Sciatic nerve (tissue), 2 donors: ENCODE measurements at places on chromosomes 1 and 21. TPM values are rescaled to one million over a fixed set of nuclear protein-coding genes. Genes with fewer than 3 reads are reported as not detected.

Gene DYRK3
- 9.5 TPM for total RNA-seq

Gene TACSTD2
- 5.0 TPM for total RNA-seq

Gene CFHR5
- not detected for total RNA-seq

Gene DNAI4
- 70.9 TPM for total RNA-seq

Gene KRTAP24-1
- total RNA-seq = not detected

Gene PODN
- 222 TPM for total RNA-seq

Gene BCAR3
- total RNA-seq = 35.9 TPM

Gene PROK1
- total RNA-seq = not detected

Gene ACTL8
- not detected for total RNA-seq

Gene CFAP141
- not detected for total RNA-seq

Gene TESK2
- 14.3 TPM for total RNA-seq

Gene RGS13
- total RNA-seq = 0.22 TPM

DNA sequence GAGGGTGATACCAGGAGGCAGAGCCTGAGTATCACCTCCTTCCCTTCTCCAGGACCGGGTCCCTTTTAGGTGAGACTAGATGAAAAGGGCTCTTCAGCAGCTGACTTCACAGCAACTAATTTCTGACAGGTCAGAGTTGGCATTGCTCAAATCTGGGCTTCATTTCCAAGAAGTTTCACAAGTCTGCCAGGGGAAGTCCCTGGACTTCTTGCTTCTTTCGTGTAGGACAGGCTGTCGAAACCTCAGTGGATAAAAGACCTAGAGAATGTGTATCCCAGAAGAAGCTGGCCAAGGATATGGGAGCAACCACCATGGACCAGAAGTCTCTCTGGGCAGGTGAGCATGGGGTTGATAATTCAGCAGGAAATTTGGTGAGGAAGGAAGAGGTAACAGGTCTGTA is at the start of gene CHI3L2:
Gene CHI3L2, plus strand, starts transcription at position 280 of the 400 bp plus-strand sequence. Its CDS starts 17 bp downstream, at position 297.
- DNase-seq = no peak

- no peak for DNase-seq
Measured at GRCh38 chr1:169312084-169312954, 55.3 kb downstream of the NME7 start.

DNA sequence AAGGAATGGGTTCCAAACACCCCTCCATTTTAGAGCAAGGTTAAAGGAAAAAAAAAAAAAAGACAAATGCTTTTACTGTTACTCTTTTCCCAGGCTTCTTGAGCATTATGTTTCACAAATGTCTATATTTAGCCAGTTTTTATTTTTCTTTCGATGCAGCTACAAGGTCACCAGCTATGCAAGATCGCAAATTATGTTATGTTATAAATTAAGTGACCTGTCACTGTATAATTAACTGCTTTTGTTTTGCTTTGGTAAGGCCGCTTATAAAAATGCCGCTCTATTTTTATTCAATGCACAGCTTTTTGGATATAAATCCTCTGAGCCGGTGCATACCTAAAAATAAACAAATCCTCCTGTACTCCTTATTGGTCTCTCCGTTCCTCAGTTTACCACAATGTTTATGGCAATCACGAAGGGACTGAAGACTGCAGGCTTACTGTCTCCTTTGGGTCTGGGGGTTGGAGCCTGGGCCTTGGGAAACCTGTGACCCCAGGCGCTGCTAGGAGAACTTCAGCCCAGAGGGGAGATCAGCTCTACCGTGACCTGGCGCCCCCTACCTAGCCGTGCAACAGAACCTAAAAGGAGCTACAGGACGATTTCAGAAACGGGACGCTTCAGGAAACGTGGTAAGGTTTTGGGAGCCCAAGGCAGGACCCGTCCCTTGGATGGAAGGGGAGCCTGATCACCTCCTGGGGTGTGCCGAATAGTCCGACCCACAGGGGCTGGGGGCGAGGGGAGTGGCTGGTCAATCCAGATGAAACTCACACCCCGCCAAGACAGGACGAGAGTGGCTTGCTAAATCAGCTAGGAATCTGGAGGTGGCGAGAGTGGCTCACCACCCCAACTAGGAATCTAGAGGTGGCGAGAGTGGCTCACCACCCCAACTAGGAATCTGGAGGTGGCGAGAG is 101.2 kb upstream of the CD55 start:
- no peak for DNase-seq

DNA sequence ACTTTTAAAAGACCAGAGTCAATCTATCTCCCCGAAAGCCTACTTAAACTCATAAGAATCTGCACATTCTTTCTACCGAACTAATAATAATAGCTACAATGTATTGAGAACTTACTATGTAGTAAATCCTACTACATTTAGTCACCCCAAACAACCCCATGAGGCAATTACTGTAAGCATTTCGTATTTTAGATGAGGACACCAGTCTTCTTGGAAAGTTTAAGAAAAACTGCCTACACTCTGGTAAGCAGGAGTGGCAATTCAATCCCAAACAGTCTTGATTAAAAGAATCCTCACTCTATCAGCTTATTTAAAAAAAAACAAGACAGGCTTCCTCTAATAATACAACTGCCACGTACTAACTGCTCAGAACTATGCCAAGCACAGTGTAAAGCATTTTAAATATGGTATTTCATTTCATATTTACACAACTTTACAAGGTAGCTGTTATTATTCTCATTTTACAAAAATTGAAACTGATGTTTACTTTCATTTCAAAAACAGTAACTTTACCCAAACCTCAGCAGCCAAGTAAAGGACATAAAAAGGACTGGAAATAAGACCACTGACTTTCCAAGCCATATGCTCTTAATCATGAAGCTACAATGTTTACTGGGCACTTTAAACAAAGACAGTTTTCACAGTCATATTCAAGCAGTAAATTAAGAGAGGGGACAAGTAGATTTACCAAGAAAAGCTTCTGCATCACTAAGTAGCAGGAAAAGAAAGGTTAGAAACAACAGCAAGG is 13.9 kb downstream of the ARID4B start:
- no peak for DNase-seq

DNA sequence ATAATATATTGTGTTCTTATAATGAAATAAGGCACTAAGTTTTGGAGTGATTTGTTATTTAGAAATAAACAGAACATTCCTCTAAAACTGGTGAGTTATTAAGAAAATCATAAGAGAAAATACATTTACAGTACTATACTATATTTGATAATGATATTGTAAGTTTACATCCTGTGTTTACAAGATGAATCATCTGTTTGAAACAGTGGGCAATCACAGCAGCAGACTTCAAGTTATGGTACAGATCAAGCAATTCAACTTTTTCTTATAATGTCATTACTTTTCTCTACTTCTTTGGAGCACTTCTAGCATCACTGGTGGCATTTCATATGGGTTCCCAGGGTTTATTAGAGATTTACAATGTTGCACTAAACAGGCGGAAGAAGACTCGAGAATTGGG is 86.5 kb upstream of the BRINP3 start:
- no peak for DNase-seq

GRCh38 chr1:91273875-91274274 is 130.8 kb downstream of the HFM1 start:
- no peak for DNase-seq

- no peak for DNase-seq
Measured at GRCh38 chr1:235296729-235297128, 31.2 kb downstream of the ARID4B start.

- DNase-seq = no peak
Measured at GRCh38 chr1:167782946-167783345, 61.2 kb downstream of the MPZL1 start.

- no peak for DNase-seq
Measured at GRCh38 chr1:91732291-91733107, 153.5 kb downstream of the TGFBR3 start.

GRCh38 chr1:162633081-162633762 is 958 bp downstream of the DDR2 start:
- DNase-seq = no peak

DNA sequence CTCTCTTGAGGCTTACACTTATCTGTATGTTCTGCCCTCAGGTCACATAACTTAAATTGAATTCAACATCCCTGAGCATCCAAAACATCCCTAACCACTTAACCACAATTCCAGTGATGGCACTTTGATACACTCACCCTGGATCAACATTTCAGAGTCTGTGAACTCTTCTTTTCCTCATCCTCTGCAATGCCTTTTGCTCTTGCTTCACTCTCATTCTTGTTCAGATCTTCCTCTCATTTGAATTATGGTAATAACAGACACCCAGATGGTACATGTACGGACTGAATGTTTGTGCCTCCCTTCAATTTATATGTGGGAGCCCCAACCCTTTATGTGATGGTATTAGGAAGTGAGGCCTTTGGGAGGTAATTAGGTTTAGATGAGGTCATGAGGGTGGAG is 33.4 kb downstream of the PTGER3 start:
- DNase-seq = no peak

DNA sequence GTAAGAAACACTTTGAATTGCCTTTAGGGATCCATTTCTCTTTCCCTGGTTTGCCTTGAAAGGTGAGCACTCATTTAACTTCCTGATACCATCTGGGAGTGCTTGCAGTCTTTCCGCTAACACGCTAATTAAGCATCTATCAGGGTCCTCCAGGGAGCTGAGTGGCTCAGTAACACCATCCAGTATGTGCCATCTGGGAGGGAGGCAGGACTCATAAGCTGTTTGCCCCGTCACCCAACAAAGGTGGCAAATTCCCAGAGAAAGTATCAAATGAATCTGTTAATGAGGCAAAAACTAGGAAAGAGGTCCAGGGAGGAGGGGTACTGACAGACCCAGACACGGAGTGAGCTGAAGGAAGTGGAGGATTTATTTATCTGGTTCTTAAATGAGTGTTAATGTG is 430.9 kb downstream of the HLX start:
- no peak for DNase-seq

- DNase-seq = peak; percentile 64
Measured at GRCh38 chr1:114510274-114511031, 550 bp downstream of the TRIM33 start.

DNA sequence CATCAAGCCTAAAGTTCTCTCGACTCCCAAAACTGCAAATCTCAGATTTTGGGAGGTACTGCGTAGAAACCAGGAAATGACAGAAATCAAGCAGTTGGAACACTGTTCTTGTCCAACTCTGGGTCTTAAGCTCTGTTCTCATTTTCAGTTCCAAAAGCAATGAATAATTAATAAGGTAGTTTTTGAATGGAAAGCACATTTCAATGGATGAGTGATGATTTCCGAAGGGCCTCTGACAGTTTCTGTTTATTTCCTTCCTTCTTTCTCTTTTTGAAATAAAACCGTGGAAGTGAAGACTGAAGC is 20.9 kb upstream of the TARBP1 start:
- DNase-seq = no peak

DNA sequence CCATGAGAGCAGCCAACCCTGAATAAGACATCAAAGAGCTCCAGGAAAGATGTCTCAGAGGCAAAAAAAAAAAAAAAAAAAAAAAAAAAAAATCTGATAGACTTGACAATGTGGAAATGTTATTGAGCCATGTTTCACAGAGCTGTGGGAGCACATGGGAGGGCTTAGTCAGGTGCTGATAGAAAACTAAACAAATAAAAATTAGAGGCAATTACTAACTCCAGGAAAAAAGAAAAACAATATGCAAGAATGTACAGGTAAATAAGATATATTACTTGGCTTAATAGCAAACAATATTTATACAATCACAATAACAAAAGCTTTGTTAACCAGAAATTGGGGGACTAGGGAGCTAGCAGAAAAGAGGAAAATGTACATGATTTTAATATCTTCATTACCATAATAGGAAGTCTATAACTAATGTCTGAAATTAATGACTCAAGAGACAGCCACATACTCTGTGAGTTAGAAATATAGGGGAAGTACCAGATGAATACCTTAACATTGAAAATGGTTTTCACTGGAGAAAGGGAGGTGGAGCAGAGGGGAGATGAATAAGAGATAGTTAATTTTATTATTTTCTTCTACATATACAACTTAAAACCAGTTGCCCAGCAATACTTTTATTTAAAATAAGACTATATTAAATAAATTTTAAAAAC is 16.9 kb upstream of the RGS16 start:
- no peak for DNase-seq

DNA sequence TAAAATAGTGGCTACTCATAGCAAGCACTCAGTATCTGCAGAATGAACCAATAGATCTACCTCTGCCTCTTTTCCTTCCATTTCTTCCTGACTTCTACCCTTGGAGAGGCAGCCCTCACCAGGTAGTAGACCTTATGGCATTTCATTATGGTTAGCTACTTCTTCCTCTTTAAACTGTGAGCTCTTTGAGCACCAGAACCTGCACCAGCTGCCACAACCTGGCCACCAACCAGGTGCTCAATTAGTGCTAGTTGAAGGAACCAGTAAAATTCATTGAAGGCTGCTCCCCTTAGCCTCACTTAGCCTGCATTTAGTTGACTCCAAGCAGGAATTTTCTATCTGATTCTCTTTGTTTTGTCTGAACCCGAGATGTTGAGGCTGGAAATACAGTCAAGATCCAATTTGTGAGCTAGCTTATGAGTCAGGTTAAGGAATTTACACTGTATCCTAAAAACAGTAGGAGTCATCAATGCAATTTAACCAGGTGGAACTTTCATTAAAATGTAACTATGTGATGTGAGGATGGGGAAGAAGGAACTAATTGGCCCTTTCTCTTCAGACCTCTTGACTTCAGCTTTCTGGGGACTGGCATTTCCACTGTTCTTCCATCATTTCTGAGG is 81.5 kb upstream of the UBE2U start:
- DNase-seq = no peak

GRCh38 chr1:171948511-171948910 is 107.2 kb downstream of the DNM3 start:
- DNase-seq = no peak

DNA sequence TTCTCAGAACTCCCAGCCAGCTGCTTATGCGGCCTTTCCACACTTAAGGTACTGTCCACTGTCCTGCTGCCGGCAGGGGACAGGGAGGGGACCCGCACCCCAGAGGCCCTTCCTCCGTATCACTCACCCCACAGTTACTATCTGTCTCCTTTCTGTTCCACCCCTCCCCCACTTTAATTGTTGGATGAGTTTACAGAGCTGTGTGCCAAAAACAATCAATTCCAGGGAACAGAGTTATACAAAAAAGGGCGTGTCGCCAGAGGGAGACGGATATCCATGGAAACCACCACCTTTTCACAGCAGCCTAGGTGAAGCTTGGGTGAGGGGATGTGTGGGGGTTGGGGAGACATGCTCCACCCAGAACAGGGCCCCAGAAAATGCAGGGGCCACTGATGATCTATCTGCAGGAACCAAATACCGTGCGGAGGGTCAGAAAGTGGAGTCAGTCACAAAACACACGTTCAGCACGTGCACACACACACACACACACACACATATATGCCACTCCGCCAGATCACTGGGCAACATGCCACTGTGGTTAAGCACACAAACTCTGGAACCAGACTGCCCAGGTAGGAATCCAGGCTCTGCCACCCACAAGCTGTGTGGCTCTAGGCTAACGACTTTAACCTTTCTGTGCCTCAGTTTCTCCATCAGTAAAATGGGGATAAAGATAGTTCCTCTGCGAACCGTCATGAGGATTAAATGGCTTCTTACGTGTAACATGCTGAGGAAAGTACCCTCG is 30.5 kb downstream of the CASZ1 start:
- DNase-seq = no peak

GRCh38 chr1:17885663-17886320 is 130.7 kb downstream of the ACTL8 start:
- no peak for DNase-seq

DNA sequence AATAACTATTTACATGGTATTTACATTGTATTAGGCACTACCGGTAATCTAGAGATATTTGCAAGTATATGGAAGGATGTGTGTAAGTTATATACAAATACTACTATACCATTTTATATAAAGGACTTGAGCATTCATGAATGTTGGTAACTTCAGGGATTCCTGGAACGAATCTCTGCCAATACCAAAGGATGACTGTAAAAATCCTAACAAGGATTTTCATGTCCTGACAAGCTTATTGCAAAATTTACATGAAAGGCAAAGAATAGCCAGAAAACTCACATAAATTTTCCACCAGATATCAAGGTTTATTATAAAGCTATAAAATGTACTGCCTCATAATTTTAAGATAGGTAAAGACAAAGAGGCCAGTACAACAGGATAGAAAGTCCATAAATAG is 325.2 kb upstream of the NRIP1 start:
- DNase-seq = no peak
